ENCODE measurements at places on chromosomes 7 and 10.

DNA sequence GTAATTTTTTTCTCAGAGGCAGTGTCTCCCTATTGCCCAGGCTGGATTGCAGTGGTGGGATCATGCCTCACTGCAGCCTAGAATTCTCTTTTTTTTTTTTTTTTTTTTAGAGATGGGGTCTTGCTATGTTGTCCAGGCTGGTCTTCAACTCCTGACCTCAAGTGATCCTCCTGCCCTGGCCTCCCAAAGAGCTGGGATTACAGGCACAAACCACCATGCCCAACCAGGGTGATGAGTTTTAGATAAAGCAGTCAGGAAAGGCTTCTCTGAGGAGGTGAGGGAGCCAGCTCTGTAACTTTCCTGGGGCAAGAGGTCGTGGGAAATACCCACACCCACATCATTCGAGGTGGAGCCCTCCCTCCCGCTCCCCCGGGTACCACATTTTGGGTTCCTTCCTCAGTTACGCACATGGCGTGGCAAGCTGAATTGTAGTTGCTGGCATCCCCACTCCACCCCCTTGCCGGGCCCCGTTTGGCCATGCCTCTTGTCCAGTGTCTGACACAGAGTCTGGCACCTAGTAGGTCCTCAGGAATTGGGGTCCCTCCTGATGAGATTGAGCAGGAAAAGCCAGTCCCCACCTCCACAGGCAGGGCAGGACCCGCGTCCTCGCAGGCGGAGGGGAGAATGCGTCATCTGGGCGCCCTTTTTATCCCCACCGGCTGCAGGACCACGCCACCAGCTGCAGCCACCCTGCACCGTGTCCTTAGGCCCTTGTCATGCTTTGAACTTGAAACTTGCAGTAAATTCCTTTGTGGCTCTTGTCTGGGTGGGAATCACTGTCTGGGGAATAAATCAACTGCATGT, 43.4 kb downstream of the CLIP2 start:
- no peak for DNase-seq

DNA sequence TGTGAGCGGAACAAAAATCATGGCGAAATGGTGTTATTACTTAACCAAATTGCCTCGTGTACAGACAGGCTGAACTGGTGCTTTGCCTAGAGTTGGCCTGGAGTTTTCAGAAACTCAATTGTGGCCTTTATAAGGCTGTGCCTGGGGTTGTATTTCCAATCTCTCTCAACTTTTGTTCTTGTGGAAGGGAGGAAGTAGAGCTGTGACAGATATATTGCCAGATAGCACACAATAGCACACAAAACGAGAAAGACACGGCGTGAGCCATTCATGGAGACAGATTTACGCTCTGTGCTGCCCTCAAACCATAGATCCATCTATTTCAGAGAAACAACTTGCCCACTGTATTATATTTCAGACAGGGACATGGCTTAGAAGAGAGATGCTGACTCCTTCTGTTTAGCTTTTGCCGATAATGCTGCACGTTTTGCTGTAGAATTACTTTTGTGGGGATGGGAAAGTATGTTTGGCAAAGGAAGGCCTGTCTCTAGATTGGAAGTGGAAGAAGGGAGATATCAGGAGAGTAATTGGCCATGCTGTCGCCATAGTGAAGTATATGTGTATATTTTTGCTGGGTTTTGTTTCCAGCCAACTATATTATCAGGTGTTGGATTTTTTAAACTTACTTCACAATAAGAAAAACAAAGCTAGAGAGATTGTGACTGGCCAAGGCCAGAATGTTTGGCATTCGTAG, 80.4 kb downstream of the AUTS2 start:
- no peak for DNase-seq

DNA sequence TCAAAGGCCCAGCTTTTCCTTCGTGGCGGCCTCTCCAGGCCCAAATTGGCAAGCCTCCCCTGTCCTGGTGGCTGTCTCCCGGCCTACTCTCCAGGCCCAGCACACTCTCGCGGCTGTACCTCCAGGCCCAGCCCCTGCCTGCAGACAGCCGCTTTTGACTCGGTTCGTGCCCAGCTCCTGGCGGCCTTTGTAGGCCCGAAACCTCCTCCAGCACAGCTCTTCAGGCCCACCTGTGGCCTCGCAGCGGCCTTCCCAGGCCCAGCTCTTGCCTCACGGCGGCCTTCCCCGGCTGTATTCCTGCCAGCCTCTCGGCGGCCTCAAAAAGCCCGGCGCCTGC, 18.2 kb upstream of the TMEM248 start:
- DNase-seq = no peak

DNA sequence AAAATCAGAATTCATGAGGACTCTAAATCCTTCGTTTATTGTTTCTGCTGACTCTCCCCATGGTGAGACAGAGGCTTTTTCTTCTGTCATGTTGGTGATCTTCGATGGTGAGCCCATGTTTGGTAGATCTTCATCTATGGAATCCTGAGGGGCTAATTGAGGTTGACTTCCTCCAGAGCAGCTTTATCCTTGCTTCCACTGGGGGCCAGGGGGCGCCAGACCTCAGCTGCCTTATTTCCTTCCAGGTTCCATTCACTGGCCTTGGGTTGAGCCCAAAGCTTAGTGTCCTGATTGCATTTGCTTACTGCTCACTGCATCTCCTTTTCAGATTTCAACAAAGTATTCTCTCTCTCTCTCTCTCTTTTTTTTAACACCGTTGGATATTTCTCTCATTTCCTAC, 80.7 kb downstream of the GCC1 start:
- peak; percentile 7 for DNase-seq

DNA sequence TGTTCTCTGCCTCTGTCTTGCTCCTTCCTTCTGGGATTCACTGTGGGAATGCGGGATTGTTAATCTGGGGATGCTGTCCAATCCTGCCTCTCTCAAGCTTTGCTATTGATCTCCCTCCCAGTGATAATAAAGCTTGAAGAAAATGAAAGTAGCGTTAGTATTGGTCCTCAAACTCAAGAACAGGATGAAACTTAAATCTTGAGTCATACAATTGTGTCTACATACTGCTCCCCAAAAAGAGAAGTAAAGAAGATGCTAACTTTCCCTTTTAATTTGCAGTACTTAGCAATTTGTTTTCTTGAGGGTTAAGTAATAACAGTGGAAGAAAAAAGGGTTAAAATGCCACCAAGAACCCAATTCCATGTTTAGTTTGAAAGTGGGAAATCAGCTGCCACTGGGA, 13.6 kb downstream of the CFTR start:
- no peak for DNase-seq

DNA sequence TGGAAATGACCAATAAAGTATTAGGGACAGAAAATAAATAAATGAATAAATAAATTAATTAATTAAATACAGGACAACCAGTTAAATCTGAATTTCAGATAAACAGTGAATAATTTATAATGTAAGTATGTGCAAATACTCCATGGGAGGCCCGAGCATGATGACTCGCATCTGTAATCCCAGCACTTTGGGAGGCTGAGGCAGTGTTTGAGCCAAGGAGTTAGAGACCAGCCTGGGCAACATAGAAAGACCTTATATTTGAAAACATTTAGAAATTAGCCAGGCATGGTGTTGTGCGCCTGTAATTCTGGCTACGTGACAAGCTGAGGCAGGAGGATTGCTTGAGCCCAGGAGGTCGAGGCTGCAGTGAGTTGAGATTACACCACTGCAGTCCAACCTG, 123.7 kb downstream of the CUL2 start:
- no peak for DNase-seq

- DNase-seq = no peak
Observed at GRCh38 chr10:114777415-114777814, 44.2 kb upstream of the FHIP2A start.

DNA sequence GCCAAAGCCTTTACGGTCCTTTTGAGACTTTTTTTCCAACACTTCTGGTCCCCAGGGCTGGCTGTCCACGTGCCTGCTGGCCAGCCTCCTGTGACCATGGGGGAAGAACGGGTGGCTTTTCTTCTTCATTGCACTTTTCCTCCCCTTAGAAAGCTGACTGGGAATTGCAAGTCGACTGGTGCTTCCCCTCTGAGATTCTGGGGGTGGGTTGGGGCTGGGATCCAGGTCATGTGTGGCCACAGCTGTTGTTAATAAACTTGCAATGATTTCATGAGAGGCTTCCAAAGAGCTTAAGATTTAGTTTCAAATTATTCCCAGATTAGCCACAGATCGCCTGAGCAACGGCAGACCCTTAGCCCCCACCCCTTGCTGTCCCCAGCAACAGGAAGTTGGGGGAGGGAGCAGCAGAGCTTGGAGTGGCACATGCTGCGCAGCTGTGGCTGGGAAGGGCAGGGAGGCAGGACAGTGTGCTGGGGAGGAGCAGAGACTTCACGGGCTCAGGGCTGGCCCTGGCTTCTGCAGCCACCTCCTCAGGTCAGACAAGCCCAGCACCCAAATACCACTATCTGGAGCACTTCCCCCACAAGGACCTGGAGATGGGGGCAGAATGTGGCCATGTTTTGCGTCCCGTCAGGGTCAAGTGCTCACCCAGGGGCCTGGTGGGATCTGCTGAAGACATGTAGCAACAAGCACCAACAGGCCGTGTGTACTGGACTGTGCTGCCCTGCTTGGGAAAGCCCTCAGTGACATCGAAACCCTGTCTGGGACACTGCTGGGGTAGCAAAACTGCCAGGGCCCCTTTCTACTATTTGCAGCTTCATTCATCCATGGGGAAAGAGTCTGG, 147.1 kb downstream of the RNF216 start:
- DNase-seq = peak; percentile 98

DNA sequence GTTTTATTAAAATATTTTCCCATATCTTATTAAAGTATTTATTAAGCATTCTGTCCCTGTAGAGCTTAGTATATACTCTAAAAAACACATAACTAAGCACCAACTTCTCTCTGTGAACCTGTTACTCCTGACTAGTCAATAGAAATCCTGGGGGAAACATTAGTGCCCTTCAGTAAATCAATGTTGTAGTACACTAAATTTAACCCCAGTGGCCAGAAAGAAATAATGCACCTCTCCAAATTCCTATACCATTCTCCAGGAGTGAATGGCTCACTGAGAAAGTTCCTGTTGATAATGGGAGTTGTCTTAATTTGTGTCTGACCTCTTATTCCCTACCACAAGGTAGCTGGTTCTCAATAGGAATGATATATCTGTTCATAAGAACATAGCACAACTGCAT, 188.2 kb downstream of the SEMA3D start:
- DNase-seq = no peak

DNA sequence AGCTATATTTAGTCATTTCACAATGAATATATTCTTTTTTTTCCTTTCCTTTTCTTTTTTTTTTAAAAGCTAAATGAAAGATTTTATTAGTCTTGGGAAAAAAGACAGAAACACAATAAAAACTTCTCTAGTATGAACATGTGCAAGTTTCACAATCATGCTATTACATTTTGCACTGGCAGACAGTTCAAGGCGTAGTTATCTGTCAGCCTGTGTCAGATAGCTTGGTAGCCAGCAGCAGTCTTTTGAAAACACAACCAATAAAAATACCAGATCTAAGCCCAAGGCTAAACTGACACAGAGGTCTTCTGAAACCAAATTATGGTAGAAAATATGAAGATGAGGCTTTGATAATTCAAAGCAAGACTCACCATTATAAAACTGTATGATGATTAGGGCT, 205.8 kb upstream of the TEX47 start:
- DNase-seq = no peak

GRCh38 chr10:100146875-100147650, 38.8 kb downstream of the ERLIN1 start:
- DNase-seq = peak; percentile 47

DNA sequence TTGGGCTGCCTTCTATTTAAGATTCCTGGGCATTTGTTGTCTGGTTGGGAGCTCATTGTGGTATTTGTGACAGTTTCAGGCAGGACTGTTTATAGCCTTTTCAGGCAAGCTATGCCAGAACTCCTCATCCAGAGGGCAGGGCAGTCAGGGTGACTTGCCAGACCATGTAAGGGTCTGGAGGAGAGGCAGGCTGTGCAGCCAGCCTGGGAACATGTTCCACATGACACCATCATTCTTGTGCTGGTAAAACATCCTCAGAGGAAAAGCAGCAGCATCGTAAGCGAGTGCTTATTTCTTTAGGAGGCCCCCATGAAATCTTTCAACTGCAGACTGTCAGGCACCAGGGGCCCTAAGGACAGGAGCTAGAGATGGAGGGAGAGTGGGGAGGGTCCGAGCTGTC, 44.0 kb upstream of the SORBS1 start:
- no peak for DNase-seq

DNA sequence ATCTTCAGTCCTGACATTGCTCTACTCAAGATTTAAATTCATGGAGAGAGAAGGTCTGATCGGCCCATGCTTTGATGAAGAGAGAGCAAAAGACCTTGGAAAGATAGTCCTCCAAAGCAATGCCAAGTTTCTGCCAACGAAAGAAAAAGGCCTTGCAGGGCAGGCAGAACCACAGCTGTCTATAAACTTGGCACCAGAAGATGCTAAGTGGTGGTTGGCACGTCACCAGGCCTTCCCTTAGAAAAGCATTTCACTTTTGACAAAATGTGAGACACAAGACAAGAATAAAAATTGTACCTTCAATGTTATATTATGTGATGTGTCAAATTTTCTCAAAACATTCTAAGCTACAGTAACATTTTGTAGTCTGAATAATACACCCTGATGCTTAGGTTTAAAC, 42.0 kb upstream of the FGFR2 start:
- DNase-seq = peak; percentile 31

GRCh38 chr10:109374215-109374614, 549.1 kb downstream of the XPNPEP1 start:
- DNase-seq = peak; percentile 47

- no peak for DNase-seq
Observed at GRCh38 chr7:133571076-133571475, 318.2 kb downstream of the EXOC4 start.

DNA sequence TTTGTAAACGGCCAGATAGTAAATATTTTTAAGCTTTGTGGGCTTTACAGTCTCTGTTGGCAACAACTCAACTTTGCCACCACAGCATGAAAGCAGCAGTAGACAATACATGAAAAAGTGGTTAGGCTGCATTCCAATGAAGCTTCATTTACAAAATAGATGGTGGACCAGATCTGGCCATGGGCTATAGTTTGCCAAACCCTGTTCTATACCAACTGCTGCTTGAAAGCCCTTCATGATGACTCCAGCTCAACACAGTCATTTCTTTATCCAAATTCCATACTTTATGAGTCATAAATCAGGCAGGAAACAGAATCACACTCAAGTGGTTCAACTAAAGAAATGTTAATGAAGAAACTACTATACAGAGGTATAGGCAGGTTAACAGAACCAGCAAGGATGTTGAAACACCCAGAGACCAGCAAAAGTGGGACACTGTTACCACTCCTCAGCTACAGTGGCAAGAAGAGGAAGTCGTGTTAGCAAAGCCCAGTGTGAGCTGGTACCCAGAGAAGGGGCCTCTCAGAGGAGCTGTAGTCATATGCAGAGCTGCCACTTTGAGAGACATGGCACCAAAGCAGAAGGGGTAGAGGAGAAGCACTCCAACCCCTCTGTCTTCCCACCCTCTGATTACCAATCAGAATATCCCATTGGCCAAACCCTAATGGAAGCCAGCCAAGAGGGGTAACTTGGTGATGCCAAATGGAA, 72.5 kb downstream of the PRLHR start:
- DNase-seq = no peak

- no peak for DNase-seq
Observed at GRCh38 chr10:85789982-85790789, 576.4 kb downstream of the GRID1 start.

- DNase-seq = no peak
Observed at GRCh38 chr7:45712057-45712689, 138.0 kb downstream of the ADCY1 start.

Data from tongue (tissue), 3 donors.